Nucleus accumbens (tissue), 56 donors: ENCODE measurements at places on chromosomes 5 and 9.

- no peak for DNase-seq
Measured at GRCh38 chr5:38009749-38010358, 170.0 kb upstream of the GDNF start.

- no peak for DNase-seq
Measured at GRCh38 chr9:127598839-127599549, 13.1 kb upstream of the STXBP1 start.

GRCh38 chr9:127011772-127012171, 97.2 kb downstream of the RALGPS1 start:
- no peak for DNase-seq

- DNase-seq, result no peak
Measured at GRCh38 chr5:125326150-125326510, 579.7 kb upstream of the ZNF608 start.

DNA sequence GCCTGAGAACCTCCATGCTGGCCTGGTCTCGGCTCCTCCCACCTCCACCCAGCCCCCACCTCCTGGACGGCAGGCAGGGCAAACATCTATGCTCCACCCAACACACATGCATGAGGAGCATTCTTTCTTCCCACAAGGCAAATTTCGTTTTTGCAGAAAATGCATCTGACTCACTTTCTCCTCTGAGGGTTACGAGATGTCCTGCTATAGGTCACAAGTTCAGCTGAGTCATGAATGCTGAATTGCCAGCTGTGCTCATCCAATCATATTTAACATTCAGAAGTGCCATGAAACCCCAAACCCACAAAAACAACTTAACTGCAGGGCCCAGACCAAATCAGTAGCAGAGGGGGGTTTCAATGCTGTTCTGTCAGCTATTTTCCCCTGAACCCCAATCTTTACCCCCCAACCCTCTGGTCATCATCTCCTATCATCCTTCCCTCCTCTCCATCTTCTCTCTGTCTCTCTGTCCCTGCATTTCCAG, 39.0 kb upstream of the OSMR start:
- no peak for DNase-seq

DNA sequence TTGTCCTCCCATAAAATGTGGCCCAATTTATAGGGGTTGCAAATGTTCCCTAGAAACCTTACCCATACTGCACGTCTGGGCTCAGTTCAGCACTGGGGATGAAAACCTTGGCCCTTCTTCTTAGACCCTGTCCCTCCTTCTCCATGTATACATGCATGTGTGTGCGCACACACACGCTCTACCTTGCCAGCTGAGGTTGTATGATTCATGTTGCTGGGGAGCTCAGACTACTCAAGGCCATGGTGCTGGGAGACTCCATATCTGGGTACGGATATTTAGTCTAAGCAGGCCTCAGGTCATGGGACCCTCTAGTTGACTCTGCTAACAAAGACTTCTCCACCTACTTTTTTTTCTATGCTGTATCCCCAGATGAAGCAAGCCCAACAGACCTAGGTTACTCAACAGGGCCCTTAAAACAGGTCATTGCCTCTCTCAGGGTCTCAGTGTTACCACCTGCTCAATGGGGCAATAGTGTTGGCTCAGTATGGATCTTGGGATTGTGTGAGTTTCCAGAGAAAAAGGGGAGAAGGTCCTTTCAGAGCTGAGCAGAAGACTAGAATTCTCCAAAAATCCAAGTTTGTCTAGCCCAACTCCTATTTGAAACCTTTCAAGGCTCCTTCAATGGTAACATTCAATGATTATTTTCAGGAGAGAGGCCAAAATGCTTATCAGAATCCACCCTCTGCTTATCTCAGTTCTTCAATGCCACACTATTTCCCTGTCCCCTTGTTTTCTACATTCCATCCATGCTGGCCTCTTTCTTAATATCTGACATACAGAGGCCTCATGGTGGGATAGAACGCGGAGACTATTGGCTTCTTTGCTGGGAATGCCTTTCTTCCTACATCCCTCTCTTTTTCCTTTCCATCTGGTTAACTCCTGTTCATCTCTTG, 123.6 kb upstream of the PITX1 start:
- no peak for DNase-seq

DNA sequence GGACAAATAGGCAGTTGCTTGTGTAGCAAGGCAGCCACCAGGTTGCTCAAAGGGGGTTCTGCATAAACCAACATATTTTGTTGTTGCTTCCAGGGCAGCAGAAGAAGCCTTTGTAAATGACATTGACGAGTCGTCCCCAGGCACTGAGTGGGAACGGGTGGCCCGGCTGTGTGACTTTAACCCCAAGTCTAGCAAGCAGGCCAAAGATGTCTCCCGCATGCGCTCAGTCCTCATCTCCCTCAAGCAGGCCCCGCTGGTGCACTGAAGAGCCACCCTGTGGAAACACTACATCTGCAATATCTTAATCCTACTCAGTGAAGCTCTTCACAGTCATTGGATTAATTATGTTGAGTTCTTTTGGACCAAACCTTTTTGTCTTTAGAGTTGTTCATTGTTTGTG, 20.8 kb downstream of the CLTA start:
- DNase-seq, result no peak

DNA sequence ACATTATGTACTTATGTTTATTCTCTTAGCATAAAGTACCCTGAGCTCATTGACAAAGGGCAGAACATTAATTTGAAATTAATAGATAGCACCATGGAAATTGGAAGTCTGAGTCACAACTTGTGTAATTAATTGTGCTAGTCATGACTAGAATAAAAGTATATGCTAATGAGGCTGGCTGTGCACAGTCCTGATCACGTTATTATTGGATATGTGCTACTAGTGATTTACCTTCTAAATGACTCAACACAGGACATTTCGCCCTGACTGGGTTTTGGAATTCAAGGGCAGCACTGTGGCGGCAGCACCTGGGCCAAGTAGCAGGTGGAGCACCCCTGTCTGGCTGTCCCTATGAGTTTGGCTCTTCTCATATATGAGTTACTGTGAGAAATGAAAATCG, 341.8 kb downstream of the ICE1 start:
- no peak for DNase-seq

DNA sequence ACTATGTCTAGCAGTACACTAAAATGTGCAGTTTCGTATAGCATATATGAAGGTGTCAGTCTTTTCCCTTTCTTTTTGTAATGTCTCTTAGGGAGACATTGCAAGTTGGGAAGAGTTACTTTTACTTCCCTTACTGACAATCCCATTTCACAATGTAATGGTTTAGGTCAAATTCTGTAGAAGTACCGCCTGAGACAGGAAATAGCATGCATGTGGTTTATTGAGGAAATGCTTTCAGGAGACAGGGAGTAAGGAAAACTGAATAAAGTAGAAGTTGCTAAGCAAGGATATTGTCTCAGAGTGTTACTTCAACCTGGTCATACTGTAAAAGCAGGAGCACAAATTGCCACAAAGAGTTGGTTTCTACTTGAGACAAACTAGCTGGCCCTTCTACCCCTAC, 32.1 kb upstream of the MSANTD3 start:
- DNase-seq, result no peak

DNA sequence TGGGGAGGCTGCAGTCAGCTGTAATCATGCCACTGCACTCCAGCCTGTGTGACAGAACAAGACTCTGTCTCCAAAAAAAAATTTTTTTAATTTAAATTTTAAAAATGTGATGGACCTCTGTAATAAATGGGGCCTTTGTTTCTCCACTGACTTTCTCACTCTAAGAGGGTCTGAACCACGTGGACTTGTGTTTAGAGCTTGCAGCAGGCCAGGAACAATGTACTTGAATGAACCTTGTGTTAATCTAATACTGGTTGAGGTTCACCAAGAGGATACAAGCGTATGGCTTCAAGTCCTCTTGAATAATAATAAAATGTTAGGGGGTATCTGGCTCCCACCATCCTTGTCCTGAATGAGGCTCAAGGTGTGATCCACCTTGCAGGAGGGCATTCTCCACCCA, 14.4 kb upstream of the SLC2A8 start:
- DNase-seq, result no peak
